ENCODE measurements at places on chromosomes 12 and 14.
A peak's percentile ranks its signal among the peaks of the same experiment; 100 is the strongest.

DNA sequence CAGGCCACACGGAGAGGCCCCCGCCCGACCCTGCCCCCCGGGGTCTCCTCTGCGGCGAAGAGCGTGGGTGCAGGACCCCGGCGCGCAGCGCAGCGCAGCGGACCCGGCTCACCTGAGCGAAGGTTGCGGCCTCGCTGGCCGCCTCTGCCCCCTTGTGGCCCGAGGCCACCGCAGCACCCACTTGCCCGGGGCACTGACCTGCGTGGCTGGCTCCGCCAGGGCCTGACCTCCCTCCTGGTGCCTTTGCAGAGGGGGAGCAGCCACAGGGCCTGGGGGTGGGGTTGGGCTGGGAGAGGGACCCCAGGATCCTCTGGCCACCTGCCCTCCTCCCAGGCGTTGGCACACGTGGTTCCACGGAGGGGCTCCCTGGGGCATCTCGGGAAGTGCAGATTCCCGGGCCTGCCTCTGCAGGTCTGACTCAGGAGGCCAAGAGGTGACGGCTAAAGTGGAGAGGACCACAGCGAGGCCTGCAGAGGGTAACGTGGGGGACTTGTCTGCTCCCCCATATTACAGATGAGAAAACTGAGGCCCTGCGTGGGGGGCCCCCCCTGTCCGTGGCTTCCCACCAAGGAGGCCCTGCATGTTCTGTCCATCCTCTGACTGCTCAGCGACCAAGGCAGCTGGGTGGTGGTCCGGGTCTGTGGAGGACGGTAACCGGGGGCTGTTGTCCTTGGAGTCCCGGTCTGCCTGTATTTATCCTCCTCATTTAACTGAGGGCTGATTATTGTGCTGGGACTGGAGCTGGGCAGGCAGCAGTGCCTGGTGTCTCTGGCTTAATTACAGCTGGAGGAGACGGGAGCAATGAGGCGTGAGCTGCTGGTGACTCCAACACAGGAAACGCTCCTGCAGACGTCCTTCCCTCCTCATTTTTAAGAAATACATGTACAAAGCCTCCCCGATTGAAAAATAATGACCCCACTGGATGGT lies 67.9 kb upstream of the BEGAIN start:
- peak; percentile 11 for DNase-seq

DNA sequence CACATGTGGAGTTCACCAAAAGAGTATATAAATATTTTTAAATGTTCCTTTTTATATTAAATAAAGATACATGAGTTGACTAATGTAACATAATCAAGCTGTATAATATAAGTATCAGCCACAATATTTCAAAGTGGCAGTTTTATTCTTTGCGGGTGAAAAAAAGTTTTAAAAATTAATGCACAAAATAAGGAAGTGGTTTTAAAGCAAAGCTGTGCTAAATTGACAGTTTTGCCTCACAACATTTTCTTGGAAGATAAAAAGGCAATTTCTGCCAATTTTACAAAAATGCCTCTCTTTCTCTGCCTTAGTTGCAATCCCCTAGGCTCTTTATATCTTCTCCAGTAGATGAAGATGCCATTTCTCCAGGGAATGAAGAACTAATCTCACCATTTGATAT lies 719.1 kb downstream of the C12orf50 start:
- no peak for DNase-seq

DNA sequence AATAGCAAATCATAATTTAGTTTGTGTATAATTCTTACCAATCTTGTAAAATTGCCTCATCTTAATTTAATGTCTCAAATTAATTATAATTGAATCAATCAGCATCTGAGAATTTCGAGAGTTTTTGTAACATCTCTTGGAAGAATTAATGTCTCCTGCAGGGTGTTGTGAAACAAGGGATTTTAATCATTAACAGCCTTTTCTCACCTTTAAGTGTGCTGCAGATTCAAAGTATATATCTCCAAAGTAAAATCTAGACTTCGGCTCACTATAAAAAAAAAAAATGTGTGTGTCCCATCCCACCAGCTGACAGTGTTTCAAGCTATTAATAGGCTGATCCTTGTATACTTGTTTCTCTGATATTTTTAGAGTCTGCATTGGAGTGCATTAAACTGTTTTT lies 603.1 kb downstream of the ETNK1 start:
- DNase-seq, result no peak

- no peak for DNase-seq
These were observed 22.2 kb upstream of the TESC start for GRCh38 chr12:117121441-117121840.

DNA sequence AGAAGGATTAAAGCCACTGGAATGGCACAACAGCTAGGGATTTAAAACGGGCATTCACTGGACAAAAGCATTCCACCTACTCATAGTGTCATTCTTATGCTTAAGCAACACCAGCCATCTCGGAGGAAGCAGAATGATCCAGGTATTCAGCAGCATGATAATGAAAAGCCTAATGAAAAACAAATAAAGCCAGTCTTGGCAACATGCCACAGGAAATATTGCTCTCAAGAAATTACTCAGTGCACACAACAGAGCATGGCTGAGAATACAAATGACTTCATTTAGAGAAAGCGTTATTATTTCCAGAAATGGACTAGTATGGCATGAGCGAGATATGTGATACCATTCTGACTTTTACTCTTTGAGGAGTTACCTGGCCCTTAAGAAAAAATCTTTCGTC lies 442.2 kb downstream of the APAF1 start:
- no peak for DNase-seq

DNA sequence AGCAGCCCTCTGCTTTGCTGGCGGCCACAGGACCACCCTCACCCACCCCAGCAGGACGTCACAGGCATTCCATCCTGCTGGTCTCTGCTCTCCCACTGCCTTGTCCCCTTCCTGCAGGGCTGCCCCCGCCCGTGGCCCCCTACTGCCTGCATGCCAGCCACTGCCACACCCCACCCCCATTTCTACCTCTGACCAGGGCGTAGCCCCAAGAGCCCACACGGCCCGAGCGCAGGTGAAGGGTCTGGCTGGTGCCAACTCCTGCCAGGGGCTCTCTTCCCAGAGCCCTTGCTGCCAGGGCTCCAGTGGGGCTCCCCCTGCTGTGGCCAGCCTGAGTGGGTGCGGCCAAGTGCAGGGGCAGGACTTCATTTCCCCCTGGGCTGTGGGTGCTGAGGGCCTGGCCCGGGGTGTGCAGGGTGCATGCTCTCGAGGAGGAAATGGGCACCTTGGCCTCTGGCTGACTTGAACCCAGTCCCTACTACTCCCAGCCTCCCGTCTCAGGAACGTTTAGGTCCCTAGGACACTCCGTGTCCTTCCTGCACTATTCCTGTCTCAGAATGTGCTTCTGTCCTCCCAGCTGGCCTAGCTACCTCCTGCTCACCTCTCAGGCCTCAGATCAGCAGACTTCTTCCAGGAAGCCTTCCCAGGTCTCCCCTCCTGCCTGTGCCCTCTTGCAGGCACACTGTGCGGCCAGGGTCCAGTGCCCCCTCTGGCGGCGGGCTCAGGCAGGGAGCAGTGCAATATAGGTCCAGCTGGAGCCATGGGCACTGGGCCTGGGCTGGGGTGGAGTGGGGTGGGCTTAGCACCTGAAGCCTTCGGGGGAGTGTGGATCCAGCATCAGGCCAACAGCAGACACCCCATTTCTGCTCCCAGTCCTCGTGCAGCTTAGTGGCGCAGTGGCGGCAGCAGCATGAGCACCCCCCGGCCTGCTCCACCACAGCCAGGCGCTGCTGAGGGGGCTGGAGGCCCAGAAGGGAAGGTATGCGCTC lies 1.4 kb downstream of the LBHD2 start:
- no peak for DNase-seq

DNA sequence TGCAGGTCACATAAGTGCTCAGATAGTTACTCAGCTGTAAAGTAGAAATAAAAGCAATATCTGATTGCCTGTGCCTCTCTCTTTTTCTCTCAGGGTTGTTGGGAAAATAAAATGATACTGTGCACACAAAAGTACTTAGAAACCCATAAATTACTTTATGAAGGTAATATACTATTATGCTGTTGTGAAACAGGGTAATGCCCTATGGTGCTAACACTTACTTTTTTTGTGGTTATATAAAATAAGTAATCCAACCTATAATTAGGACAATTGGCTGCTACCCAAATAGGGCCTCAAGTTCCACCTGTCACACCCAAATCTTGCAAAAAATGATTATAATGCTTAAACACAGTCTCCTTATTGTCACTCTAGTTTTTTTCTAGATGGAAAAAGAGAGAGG lies 50.6 kb downstream of the DAAM1 start:
- DNase-seq, result no peak

GRCh38 chr14:36516719-36517241 lies 3.3 kb downstream of the NKX2-1 start:
- no peak for DNase-seq

DNA sequence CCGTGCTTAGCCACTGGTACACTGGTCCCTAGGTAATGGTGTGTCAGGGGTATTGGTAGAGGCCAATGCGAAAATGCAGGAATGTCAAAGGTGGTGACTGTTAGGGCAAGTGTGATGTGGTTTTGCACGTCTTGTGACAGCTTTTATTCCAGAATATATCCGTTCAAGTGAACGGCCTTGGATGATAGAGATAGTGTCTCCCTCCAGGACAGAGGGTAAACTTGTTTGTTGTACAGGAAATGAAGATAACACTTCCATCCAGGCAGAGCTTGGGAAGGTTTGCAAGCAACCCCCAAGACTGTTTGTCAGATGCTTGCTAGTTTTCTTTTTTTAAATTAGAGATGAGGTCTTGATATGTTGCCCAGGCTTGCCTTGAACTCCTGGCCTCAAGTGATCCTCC lies 84.2 kb downstream of the DNAH10 start:
- DNase-seq, result no peak

DNA sequence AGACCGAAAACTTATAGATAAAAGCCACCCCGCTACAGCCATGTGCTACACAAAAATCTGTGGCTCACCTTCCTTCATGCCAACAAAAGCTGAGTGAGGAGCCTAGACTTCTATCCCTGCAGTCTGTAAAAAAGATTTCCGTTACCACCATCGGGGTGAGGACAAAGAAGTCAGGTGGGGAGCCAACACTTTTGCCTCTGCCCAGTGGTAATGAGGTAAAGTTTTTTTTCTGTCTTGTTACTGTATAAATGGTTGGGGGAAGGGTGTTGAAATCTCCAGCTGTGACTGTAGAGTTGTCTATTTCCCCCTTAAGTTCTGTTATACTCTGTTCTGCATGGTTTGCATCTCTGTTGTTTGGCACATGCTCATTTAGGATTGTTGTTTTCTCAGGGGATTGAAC lies 707.8 kb downstream of the FLRT2 start:
- DNase-seq, result no peak

DNA sequence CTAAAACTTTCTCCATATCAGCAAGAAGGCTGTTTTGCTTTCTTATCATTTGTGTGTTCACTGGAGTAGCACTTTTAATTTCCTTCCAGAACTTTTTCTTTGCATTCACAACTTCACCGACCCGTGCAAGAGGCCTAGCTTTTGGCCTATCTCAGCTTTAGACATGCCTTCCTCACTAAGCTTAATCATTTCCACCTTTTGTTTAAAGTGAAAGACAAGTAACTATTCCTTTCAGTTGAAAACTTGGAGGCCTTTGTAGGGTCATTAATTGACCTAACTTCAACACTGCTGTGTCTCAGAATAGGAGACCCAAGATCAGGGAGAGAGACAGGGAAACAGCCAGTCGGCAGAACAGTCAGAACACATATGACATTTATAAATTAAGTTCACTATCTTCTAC lies 39.3 kb downstream of the BBS10 start:
- DNase-seq, result no peak

- no peak for DNase-seq
These were observed 56.5 kb downstream of the HSPB8 start for GRCh38 chr12:119235197-119235751.

DNA sequence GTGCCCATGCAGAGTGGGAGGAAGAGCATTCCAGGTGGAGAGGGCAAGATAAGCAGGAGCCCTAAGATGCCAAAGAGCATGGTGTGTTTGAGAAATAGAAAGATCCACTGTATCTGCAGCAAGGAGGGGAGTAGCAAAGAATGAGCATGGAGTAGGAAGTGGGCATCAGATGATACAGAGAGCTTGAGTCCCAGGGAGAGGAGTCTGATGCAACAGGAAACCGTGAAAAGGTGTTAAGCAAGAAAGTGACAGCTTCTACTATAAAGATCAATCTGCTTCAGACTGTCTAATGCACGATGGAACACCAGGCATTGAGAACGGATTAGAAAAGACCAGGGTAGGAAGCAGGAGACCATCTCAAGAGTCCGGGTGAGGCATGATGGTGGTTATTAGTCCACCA lies 12.3 kb upstream of the GPRC5D start:
- DNase-seq, result no peak

GRCh38 chr12:19394385-19394784 lies 44.9 kb upstream of the AEBP2 start:
- no peak for DNase-seq

- no peak for DNase-seq
These were observed 132.0 kb upstream of the ARHGAP5 start for GRCh38 chr14:31945074-31945613.

DNA sequence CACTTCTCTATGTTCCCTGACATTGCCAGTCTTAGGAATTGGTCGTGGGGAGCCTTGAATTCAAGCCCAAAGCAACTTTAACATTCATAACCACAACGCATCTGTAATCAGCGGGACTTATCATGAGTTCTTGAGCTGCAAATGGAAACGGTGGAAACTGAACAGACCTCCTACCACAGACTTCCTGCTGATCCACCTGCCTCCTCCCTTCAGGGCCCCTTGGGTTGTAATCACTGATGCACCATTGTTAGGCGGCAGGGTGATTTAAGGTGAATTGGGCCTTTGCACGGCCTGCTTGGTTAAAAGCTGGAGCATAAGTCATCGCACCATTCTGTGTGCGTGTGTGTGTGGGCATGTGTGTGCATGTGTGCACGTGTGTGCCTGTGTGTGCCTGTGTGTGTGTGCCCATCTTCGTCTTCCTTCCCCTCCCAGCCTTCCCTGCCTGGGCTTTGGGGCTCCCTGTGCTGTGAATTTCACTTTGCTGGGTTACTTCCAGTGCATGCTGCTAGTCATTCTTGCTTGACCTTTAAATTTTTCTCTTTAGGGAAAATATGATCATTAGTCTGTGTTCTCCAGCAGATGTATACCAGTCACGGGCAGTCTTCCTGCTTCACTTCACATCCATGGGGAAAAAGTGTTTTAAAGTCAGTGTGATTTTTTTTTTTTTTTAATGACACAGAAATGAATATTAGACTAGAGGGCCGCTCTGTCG lies 29.1 kb downstream of the CHST11 start:
- DNase-seq, result peak; percentile 32

DNA sequence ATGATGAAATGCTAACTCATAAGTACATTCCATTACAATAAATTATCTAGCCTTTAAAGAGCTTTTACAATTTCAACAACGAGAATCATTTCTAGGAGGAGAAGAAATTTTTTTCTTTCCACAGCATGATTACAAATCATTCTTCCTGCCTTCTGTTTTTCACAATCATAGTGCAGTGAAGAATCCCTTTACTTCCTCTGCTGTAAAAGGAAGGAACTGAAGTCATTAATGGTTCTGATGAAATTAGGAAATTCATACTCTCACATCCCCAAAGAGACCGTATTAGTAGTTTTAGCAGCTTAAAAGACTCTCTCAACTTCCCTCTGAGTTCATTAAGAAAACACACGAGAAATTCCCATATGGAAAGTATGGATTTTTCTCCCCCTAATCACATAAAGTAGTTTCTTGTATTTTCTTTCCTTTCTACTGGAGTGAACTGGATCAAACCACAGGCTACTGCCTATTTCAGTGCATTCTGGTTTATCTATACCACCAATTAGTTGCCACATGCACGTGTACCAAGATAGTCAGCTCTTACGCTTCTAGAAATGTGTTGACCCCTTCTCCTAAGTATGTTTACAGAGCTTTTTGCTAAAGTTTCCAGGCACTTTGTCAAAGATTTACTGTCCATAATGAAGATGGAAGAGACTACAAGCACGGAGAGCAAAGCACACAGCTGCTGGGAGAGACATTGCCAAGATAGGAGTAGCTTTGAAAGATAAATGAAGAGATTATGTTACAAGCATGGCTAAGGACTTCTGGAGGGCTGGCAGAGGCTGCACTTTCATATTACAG lies 58.9 kb upstream of the KITLG start:
- no peak for DNase-seq

All from activated CD4-positive, alpha-beta T cell treated with anti-CD3 and anti-CD28 coated beads, Interleukin-2, amount 50 U/mL, for 4 hours (primary cell).